ENCODE measurements at places on chromosomes 11 and 22. TPM values are rescaled to one million over a fixed set of nuclear protein-coding genes. Genes with fewer than 3 reads are reported as not detected.

DNA sequence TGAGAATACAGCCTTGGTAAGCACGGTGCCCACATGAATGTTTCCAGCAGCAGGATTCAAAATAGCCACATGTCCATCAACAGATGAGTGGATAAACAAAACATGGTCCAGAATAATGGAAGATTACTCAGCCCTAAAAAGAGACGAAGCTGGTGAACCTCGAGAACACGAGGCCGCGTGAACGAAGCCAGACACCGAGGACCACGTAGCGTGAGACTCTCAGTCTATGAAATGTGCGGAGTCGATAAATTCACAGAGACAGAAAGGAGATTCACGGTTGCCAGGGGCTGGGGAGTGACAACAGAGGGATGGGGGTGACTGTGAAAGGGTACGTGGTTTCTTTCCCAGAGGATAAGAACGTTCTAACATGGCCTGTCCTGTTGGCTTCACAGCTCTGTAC is 2.9 kb upstream of the ASCL2 start:
- no peak for ATAC-seq

DNA sequence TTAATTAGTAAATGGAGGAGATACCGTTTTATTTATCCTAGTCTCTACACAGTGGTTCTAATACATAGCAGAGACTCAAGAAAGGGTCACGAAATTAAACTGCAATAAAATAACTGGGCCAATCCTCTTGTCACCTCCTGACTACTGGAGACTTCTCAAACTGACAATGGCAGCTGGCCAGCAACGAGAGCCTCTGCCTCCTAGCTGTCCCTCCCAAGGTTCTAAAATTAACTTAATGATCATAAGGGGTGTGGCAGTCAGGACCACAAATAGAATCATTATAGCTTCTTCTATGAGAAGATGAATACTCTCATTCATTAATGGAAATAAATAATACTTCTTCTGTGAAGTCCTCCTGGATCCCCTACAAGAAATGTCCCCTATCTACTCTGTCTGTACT is 63.8 kb upstream of the APOA1 start:
- peak; percentile 66 for ATAC-seq

DNA sequence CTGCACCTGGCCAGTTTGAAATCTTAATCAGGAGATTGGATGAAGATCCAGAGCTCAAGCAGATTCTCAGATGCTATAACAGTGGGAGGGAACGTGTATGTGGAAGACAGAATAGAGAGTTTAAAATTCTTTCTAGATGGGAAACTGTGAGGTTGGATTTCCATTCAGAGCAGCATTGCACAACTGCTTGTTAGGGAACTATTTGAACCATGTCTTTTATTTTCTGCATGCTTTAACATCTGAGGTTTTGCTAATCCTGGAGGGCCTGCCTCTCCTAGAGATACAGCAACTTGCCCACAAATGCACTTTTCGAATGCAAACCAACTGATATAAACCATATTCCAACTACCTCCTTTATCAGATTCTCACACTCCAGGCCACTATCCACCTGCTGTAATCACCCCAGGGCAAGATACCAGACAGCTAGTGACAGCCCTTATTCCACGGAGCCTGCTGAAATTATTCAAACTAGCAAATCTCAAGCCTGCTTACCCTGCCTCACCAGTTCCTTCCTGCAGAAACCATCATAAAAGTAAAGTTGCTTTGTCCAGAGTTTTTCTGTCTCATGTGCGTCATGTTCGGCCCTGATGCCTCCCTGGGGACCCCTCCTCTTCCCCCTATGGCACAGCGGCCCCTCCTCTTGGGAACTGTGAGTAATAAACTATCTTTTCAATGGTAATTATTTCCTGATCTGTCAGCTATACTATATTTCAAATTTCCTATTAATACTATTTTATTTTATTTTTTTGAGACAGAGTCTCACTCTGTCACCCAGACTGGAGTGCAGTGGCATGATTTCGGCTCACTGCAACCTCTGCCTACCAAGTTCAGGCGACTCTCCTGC is 18.4 kb upstream of the SEC14L4 start:
- ATAC-seq = no peak

SLC22A6 gene
- total RNA-seq = 0.09 TPM

SLC17A6 gene
- total RNA-seq = not detected

VSIG10L2 gene
- 0.15 TPM for total RNA-seq

Measured in motor neuron (in vitro differentiated cells).